ENCODE measurements at places on chromosomes 11 and 22.
A peak's percentile ranks its signal among the peaks of the same experiment; 100 is the strongest.

DNA sequence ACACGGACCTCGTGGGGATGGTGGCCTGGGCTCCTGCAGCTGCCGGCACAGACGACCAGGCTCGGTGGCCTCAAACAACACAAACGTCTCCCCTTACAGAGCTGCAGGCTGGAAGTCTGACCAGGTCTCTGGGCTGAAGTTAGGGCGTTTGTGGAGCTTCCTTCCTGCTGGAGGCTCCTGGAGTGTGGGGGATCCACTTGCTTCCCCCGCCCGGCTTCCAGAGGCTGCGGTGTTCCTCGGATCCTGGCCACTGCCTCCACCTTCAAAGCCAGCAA is 313.5 kb downstream of the CTTN start:
- no peak for DNase-seq

DNA sequence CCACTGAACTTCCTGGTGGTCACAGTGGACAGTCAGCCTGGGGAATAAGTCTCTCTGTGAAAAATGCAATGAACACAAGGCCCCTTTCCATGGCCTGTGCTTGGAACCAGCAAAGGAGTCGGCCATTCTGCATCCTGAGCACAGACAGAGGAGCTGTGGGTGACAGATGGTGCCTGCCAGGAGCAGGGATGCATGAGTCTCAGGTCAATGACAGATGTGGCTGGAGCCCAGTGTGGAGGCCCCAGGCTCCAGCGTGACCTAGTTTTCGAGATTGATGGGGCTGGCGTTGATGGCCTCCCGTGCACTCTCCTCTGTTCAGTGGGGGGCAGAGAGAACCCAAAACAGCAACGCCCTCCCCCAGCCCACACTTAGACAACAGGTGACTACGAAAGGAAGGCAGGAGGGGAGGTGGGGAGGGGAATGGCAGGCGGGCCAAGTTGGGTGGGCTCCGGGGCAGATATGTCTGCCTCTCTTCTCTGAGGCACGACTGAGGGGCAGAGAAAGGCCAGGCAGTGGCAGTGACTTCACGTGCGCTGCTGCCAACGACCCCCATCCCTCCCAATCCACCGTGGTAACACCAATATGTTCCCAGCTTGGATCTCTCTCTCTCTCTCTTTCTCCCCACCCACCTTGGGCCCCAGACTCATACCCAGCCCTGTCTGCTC is 34.4 kb upstream of the CD5 start:
- no peak for DNase-seq

GRCh38 chr11:83157594-83158356 is 844 bp downstream of the PCF11 start:
- DNase-seq: peak; percentile 45

DNA sequence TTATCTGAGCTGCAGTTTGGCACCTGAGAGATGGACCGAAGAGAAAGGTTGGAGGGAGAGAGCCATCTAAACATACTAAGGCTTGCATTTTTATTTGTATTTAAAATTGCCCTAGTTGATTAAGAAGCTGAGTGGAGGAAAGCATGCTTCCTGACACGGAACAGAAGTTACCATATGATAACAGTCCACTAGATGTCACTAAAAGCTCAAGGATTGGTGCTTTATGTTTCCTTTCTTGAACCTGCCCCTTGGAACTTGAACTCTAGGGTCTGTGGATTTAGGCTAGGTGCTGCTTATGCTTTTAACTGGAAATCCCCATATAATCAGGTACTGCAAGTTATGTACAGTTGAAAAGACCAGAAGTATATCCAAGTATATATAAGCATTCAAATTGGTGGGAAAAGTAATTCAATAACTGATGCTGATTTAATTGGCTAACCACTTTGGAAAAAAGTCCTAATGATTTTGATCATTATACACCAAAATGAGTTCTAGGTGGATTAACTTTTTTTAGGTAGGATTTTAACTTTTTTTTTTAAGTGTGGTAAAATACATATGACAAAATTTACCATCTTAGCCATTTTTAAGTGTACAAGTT is 9.5 kb downstream of the RBMXL2 start:
- peak; percentile 62 for DNase-seq

DNA sequence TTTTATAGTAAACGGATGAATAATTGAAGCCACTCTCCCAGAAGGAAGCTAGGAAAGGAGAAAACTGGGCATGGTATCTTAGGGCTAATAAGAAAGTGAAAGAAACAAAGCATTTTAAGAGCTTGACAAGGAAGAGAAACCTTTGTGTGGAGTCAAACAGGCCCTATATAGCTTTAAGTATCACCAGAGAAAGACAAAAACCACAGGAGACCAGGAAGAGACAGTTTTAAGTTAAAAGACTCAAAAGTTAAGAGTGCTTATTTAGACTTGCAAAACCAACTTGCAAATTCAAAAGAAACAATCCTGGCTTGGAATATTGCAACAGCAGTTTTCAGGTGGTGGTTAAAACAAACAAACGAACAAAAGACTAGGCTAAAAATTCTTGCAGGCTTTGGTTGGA is 3.4 kb downstream of the PAK1 start:
- DNase-seq: no peak

- DNase-seq: peak; percentile 39
Measured at GRCh38 chr11:69000831-69001242, 12.2 kb downstream of the MRGPRF start.

GRCh38 chr22:50526834-50527801 is 1.7 kb upstream of the SCO2 start:
- no peak for DNase-seq

GRCh38 chr11:124898711-124899110 is 1.0 kb upstream of the ROBO4 start:
- DNase-seq: peak; percentile 94

- no peak for DNase-seq
Measured at GRCh38 chr11:61494381-61494961, 14.1 kb upstream of the LRRC10B start.

DNA sequence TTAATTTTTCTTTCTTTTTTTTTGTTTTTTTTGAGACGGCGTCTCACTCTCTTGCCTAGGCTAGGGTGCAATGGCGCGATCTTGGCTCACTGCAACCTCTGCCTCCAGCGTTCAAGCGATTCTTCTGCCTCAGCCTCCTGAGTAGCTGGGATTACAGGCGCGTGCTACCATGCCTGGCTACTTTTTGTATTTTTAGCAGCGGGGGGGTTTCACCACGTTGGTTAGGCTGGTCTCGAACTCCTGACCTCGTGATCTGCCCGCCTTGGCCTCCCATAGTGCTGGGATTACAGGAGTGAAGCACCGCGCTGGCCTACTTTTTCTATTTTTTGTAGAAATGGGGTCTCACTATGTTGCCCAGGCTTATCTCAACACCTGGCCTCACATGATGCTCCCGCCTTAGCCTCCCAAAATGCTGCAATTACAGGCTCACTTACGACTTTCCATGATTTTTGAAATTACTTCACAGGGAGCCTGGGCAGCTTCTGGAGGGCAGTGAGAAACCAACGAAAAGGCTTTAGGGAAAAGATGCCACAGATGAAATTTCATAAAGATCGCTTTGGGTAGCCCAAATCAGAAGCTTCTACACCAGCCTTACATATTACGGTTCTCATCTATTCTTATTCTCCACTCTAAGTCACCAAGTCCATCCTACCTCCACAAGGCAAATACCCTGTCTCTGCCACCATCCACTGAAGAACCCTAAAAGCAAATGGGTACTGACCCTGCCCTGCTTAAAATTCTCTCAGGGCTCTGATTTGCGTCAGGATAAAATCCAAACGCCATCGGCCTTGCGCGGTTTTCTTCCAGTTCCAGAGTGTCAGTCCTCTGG is 866 bp upstream of the RRM1 start:
- DNase-seq: peak; percentile 31

DNA sequence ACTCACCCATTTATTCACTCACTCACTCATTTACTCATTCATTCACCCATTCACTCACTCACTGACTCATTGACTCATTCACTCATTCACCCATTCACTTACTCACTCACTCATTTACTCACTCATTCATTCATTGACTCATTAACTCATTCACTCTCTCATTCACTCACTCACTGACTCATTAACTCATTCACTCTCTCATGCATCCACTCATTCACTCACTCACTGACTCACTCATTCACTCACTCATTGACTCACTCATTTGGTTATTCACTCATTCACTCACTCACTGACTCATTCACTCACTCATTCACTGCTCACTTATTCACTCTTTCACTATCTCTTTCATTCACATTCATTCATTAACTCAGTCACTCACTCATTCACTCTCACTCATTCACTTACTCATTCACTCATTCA is 2.5 kb upstream of the MUC5AC start:
- DNase-seq: no peak

DNA sequence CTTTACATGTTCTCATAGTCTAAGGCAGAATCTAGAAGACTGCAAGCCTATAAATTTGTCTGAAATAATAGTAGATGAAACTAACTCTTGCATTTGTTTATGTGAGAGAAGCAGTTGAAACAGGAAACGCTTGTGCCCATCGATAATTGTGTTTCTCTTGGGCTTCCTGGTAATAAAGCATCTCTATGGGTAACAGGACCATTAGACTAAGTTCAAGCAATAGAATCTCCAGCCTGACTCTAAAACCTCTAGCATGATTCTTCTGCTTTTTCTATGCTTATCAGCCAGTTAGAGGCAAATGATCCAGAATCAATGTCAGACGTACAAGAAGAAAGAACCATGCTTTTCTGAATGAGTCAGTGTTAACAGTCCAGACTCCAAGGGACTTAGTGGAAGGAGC is 1734.4 kb downstream of the LRRC4C start:
- no peak for DNase-seq

- DNase-seq: no peak
Measured at GRCh38 chr11:75450826-75451821, 18.1 kb upstream of the KLHL35 start.

GRCh38 chr11:77200351-77201268 is 72.6 kb downstream of the MYO7A start:
- no peak for DNase-seq

DNA sequence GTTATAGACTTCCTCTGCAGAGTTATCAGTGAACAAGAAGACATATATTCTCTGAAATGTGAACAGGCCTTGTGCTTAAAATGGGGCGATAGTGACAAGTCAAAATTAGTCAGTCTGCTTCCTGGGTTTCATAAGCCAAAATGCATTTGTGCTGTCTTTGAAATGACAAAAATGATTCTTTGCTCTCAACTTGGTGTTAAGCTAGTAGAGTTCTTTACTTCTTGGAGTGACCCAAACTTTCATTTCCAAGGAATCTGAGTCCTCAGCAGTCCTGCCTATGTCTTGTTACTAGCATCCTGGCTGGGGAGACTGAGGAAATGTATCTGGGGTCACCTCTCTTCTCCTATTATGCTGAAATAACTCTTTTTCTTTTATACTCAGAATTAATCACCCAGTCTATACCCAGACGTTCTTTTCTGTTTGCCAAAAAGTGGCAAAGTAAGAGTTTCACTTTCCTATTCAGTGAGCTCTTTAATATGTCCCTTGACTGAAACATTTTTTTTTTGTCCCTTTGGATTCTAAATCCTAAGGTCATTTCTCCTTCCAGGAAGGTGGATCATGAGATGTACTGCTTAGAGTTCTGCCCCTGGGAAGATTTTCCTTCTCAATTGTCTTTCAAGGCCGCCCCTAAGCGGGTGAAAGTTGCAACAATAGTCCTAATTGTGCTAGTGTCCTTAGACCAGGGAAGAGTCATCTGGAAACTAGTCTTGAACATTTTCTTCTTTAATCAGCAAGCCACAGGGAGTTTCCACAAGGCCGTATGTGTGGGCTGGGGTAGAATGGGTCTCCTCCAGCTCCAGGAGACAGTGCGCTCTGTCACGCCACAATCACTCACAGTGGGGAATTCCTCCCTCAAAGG is 53.0 kb upstream of the RDX start:
- no peak for DNase-seq

DNA sequence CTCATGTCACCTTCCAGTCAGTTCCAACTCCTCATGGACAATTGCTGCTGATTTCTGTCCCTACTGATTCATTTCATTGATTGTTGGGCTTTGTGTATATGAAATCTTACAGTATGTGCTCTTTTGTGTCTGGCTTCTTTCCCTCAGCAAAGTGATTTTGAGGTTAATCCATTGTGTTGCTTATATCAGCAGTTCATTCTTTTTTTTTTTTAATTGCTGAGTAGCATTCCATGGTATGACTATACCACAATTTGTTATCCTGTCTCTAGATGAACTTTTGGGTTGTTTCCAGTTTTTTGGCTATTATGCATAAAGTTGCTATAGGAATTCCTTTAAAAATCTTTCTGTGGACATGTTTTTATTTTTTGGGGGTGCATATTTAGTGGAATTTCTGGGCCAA is 59.9 kb downstream of the NXPE1 start:
- no peak for DNase-seq

DNA sequence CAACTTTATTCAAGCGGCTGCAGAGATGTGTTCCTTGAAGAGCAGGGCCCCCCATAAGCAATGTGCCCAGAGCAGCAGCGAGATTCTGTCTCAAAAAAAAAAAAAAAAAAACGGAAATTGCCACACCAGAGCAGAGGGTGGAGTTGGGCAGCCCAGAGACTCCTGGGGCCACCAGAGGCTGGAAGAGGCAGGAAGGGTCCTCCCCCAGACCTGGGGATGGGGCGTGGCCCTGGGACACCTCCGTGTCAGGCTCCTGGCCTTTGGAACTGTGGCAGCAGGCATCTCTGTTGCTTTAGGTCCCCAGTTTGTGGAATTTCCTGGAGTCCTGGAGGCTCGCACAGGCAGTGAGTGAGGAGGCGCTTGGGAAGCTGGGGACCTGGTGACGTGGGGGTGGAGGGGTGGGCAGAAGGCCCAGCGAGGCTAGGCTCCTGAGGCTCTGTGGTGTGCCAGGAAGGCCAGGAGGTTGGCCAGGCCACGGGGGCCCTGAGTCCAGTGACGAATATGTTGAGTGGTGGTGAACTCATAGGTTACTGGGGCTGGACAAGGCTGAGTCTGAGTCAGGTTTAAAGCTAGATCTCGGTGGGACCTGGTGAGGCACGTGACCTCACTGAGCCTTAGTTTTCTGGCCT is 735.6 kb downstream of the BRD1 start:
- DNase-seq: no peak

- no peak for DNase-seq
Measured at GRCh38 chr11:78370406-78371172, 47.0 kb downstream of the GAB2 start.

- DNase-seq: no peak
Measured at GRCh38 chr22:29302402-29302680, 4.1 kb upstream of the GAS2L1 start.

DNA sequence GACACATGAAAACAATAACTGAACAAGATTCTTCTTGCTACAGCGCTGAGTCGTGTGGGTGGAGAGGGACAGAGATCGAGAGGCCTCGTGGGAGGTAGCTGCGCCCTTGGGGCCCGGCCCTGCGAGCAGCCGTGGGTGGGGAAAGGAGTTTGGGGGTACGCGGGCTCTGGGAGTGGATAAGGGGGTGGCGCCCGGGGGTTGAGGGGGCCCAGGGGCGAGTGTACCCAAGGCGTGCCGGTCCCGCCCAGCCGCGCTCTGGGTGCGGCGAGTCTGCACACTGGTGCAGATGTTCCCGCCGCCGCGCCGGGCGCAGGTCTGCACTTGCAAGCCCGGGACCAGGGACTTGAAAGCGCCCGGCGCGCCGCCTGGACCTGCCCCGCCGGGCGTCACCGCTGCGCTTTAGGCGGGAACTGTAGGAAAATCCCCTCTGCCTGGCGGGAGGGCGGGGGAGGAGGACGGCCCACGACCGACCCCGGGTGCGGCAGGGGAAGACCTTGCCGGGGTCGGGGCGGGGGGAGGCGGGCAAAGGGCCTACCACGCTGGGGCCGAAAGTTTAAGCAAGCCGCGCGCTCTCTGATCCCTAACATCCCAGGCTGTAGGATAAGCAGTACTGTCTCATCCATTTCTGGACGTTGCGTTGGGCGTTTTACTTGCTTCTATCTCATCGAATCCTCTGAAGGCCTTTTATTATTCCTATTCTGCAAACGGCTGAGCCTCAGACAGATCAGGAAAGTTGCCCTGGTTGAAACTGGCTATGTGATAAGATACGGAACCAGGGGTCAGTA is 1.4 kb upstream of the KREMEN1 start:
- DNase-seq: no peak

- peak; percentile 46 for DNase-seq
Measured at GRCh38 chr11:59207988-59208451, 4.7 kb downstream of the MPEG1 start.
